ENCODE measurements at places on chromosomes 7 and 10.

DNA sequence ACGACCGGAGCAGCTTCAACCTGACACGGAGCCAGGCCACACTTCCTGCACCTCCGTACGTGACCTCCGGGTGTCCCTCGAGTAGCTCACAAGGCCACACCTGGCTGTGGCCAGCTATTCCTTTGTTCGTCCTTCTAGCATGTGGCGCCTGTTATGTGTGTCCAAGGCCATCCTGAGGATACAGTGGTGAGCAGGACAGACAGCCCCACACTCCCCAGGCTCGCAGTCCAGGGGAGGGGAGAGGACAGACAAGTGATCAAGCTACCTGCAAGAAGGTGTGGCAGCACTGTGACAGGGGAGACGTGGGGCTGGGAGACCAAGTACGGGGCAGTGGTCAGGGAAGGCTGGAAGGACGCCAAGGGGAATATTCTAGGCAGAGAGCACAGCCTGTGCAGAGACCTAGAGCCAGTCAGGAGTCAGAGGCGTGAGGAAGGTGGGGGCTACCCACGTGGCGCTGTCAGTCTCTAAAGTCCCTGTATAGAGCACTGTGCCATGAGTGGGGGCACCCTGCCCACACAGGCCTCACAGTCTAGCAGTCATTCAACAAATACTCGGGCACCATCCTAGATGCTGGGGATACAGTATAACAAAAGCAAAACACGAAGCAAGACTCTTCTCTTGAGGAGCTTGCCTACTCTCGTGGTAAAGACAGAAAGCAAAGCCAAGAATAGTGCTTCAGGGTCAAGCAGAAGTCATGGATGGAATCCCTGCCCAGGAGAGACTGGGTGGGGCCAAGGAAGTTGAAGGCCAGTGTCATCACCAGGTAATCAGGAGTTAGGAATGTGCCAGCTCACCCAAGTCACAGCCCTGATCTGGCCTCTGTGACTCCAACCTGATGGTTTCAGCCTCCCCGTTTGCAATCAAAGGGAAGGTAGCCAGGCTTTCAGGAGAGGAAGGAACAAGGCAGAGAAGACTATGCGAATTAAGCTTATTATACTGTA, 58.6 kb downstream of the PROSER2 start:
- no peak for DNase-seq

DNA sequence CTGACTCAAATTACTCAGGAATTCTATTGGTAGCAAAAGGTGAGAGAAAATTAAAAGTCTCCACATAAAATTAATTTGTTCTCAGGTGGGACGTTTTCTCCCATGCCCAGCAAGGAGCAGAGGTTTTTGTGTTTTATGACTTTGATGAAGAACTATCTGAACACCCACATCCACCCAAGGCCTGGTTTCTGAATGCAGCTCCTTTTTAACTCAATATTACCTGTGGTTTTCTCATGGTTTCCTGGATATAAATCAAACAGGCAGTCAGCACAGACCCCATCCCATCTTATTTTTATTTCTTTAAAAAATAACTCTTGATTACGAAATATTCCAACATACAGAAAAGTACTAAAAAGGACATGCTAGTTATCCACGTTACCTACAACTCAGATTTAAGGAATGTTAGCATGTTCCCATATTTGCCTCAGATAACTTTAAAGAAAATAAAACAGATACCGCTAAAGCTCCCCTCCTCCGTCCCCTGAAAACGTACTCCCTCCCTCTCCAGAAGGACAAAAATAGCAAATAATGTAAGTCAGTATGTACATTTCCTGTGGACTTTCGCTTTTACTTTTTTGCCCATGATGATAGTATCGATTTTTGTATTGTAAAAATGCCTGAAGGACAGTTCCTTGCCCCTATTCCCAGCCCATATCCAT, 43.4 kb downstream of the GLI3 start:
- no peak for DNase-seq

GRCh38 chr7:115779561-115779960, 251.0 kb downstream of the TFEC start:
- DNase-seq = no peak

- DNase-seq = no peak
These were observed 3.2 kb upstream of the LYZL1 start for GRCh38 chr10:29285624-29286051.

DNA sequence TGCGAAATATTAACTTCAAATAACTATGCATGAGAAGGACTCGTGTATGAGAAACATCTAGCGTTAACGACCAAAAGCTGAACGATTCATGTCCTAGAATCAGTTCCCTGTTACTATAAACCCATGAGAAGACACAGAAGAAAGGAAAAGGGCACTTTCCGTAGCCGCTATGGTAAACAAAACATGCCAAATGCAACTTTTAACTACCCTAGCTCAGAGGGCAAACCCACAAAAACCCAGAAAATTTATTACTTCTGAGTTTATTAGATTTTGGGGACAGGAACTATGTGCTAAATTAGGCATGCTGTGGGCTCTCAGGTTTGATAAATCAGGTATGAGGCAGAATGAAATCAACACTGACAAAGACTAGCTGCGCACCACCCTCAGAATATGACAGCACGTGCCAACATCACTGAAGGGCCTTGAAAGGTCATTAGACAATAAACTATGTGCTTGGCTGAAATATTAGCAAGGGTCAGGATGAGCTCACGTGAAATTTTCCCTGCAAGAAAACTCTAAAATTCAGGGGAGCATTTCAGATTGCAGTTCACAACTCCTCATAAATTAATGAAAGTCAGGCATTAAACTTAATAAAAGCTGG, 102.6 kb downstream of the GLI3 start:
- no peak for DNase-seq

DNA sequence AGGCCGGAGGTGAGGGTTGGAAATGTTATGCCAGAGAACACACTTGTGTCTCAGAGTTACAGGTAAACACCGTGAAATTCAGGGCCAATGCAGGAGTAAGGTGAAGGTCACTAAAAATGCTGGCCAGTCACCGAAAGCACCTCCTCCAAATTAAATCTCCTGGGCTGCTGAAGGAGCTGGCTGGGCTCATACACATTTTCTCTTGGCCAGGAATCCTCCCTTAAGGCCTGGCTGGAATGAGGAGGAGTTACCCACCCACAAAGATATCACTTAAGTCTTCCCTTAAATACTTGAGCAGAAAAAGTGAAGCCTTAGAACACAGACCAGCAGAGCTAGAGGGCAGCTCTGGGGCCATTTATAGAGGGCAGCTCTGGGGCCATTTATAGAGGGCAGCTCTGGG, 46.3 kb downstream of the HTRA1 start:
- DNase-seq = no peak

- no peak for DNase-seq
These were observed 2.8 kb downstream of the TDRD1 start for GRCh38 chr10:114181971-114182370.

GRCh38 chr7:98837630-98837972, 32.2 kb downstream of the TMEM130 start:
- DNase-seq = no peak

GRCh38 chr10:126569513-126570244, 100.8 kb downstream of the C10orf90 start:
- no peak for DNase-seq

DNA sequence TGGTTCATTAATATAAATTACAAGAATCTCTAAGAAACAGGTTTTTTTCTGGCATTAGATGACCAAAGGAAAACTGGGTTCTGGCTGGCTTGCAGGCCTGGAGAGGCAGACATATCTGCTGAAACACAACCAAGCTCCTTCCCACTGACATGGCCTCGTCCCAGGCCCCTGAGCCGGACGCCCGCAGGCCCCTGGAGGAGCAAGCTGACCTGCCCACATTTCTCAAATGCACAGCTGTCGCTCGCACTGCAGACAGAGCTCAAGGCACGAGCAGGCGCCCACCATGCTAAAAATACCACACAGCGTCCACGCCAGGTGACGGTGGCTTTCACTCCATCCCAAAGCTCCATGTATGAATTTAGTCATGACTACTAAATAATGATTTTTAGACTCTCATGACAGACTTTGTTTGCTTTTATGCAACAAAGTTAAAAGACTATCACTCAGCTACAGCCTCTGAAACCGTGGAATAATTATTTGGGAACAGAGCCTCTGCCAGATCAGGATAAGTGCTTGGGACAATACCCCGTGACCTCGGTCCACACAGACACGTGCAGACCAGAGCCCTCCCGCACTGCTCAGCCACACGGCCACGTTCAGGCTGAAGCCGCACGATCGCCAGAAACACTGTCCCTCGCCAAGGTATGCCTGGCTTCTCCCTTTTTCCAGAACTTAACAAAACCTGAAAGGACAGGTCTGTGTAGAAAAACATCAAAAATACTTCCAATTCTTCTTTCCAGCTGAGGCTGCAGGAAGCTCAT, 71.1 kb downstream of the DIP2C start:
- no peak for DNase-seq

GRCh38 chr7:19519443-19520021, 189.3 kb downstream of the POLR1F start:
- DNase-seq = no peak

GRCh38 chr10:125113691-125114371, 46.5 kb downstream of the CTBP2 start:
- no peak for DNase-seq

GRCh38 chr7:123539871-123540270, 5.5 kb upstream of the IQUB start:
- no peak for DNase-seq

GRCh38 chr7:143882020-143882603, 19.9 kb downstream of the TCAF1 start:
- DNase-seq = no peak

DNA sequence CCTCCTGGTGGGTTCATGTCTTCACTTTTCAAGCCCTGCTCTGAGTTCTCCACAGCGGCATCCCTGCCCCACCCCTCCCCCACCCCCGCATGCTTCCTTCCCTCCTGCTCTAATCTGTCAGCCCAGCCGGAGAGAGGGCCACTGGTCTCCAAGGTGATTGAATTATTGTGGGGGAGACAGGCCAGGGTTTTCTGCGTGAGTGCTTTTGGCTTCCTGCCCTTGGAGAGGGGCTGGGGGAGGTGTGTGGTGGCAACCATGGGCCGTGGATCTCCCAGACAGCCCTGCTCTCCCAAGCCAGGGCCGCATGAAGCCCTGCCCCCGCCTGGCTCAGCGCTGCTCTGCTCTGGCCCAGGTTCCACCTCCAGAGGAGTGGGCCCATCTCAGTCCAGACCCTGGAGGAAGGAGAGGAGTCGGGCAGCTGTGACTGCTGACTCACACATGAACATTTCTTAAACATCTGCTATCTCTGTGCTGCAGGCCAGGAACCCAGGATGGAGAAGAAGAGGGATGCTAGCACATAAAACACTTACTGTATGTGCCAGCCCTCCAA, 109.9 kb downstream of the ZMIZ1 start:
- no peak for DNase-seq

- no peak for DNase-seq
These were observed 1.5 kb upstream of the MKX start for GRCh38 chr10:27747096-27747451.

DNA sequence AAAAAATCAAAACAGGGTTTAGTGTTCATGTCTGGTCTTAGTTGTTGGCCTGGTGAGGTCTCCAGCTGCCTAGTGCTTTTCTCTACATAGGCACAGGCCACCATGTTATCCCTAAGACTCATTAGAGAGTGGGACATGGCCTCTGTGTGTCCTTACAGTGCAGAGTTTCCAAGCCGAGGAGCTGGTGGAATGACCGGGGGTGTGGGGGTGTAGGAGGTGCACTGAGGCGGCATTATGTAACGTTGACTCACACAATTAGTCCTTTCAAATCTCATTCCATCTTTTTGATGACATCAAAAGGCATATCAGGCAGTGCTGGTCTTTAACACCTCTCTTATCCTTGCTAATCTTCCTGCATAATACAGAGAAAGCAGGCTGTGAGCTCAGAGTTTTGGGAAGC, 71.3 kb downstream of the MTPN start:
- no peak for DNase-seq

GRCh38 chr7:151437866-151438516, 1.9 kb downstream of the CRYGN start:
- no peak for DNase-seq

- DNase-seq = no peak
These were observed 30.8 kb downstream of the UMAD1 start for GRCh38 chr7:7671361-7671760.

- no peak for DNase-seq
These were observed 454.6 kb upstream of the ANKRD30A start for GRCh38 chr10:36670621-36671402.

DNA sequence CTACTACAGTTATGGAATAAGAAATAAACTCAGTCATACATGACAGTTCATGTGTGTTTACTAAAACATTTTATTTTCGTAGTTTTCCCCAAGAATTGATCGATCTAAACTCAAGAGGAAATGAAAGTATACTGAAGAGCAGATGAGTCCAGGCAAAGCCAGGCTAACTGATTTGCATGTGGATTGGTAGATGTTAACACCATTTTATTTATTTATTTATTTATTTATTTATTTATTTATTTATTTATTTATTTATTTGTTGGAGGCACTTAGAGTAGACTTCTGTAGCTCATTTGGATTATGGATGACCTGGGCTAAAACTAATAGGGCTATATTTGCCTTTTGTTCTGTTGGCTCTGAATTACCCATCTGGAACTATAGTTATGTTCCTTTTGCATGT, 68.5 kb upstream of the DKK1 start:
- no peak for DNase-seq

GRCh38 chr10:12357525-12358151, 8.3 kb downstream of the CAMK1D start:
- DNase-seq = no peak

- DNase-seq = no peak
These were observed 136.0 kb downstream of the RAPGEF5 start for GRCh38 chr7:22220941-22221340.

GRCh38 chr7:121140790-121141189, 152.3 kb downstream of the CPED1 start:
- no peak for DNase-seq

- no peak for DNase-seq
These were observed 9.8 kb upstream of the PNLIPRP3 start for GRCh38 chr10:116417821-116418220.

DNA sequence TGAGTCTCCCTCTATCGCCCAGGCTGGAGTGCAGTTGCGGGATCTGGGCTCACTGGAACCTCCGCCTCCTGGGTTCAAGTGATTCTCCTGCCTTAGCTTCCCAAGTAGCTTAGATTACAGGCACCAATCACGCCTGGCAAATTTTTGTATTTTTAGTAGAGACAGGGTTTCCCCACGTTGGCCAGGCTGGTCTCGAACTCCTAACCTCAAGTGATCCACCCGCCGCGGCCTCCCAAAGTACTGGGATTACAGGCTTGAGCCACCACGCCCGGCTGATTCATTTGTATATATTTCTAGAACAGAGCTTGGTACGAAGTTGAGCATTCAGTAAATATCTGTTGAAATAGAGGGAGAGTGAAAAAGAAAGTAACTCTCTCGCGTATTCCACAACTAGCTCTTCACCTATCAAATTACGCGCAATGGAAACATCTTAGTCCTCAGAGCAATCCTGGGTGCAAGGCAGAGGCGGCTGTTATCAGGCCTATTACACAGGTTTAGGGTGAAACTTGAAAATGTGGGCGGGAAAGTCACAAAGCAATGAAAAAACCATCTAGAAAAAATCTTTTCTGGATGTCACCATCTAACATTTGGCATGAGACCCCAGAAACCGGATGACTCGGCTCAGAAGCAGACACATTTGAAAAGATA, 707 bp upstream of the GHITM start:
- peak; percentile 48 for DNase-seq

GRCh38 chr7:149196151-149196704, 882 bp downstream of the ZNF282 start:
- DNase-seq = peak; percentile 7

- DNase-seq = peak; percentile 20
These were observed 37.8 kb downstream of the AOAH start for GRCh38 chr7:36686499-36686898.

GRCh38 chr7:83415840-83416239, 233.1 kb downstream of the SEMA3E start:
- no peak for DNase-seq

GRCh38 chr10:12782537-12782936, 219.0 kb downstream of the CCDC3 start:
- no peak for DNase-seq

All from activated CD4-positive, alpha-beta T cell treated with anti-CD3 and anti-CD28 coated beads, Interleukin-2, amount 50 U/mL, for 4 hours (primary cell).